ENCODE measurements at places on chromosomes 5 and 9.

DNA sequence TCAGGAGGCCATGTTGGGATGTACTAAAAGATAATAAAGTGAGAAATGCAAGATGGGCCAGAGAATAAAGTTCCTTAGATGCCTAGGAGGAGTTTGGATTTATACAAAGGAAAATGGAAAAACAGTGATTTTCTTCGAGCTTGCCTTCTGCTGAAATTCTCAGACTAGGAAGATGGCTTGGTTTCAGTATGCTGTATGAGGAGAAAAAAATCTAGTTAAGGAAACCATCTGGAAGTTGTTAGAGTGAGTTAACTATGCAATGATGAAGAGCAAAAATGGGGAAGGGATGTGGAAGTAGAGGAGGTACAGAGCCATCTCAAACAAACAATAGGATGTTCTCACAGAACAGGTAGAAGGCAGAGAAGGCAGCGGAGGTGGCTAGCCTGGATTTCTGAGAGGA, 162.9 kb upstream of the FTMT start:
- DNase-seq: no peak

GRCh38 chr5:123223921-123224320, 134.9 kb downstream of the PRDM6 start:
- no peak for DNase-seq

DNA sequence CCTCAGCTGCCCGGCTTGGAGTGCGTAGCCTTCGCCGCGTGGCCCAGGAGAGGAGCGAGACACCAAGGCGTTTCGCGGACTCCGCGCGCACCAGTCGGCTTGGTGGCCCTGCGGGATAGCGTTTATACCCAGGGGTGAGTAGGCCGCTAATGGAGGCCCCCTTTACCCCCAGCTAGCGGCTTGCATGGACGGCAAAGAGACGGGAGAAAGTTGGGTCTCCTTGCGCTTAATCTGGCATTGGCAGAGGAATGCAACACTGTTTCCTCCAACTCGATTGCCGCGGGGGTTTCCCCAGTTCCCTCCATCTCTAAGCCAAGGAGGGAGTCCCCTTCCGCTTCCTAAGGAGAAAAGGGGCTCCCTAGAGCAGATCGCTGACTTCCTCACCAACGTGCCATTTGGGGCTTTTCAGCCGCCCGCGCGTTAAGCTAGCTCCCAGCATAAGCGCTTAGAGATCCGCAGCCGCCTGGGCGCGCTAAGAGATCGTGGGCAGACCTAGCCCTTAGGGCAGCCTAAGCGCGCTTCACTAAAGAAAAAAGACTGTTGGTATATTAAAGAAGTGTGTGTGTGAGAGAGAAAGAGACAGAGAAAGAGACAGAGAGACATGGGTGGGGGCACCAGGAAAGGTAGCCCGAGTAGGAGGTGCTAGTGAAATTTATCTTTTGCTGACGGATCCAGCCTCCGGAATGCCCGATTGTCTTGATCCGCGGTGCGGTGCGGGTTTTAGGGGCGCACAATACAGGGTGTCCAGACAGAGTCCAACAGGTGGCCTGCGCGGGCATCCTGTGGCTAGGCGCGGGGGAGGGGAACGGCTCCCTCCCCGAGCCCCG, 597.9 kb upstream of the SGCD start:
- DNase-seq: no peak

DNA sequence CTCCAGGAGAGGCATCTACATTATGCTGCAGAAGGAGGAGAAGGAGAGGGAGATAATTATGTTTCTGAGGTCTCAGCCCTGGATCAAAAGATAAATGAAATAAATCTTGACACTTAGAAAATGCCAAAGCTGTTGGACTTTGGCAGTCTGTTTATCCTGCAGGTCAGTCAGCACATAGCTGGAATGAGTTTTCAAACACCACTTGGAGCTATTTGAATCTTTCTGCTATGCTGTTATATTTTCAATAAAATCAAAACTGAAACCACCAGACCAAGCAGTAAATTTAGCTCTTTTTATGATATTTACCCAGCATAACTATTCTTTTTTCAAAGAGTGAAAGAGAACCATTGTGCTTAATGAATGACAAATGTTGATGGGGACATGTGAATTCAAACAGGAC, 505.1 kb upstream of the ITGA1 start:
- no peak for DNase-seq

DNA sequence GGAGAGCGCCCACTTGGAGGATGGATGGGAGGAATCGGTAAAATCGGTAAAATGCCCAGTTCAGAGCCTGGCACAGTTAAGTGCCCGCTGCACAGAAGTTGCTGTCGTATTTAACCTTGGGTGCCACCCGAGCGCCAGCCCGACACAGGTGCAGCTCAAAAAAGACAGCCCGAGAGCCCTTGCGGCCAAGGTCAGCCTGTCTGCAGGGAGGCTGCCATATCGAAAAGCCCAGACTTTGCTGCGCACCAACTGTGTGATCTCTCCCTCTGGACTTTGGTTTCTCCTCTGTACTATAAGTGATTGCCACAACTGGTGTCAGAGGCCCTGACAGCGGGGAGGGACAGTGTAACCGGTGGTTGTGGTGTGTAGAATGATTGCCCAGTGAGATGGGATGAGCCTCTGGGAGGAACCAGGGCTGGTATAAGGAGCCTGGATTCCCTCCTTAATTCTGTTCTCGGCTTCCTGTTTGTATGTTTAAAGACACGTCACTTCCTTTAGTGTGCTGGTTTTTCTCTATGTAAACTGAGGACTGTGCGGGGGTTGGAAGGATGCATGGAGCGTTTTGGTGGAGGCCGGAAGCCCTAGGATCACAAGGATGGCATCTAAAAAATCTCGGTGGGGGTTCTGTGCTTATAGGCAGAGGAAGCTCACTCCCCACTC, 792 bp downstream of the NTMT1 start:
- no peak for DNase-seq

- DNase-seq: no peak
Observed at GRCh38 chr5:149782895-149783586, 52.9 kb downstream of the PPARGC1B start.

- no peak for DNase-seq
Observed at GRCh38 chr5:43106290-43106638, 14.4 kb upstream of the ZNF131 start.

DNA sequence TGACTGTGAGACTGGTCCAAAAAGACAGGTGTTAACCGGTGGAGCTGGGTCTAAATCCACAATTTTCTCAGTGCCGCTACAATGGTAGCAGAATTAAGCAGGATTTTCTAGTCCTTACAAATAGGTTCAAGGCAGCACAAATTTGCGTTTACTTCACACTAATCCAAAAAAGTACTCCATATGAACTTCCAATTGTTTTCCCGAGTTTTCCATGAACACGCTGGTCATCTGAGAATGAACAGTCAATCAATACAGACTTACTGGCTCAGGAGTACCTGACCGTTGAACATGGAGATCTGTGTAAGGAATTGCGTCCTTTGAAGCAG, 709 bp downstream of the SLC35D2 start:
- no peak for DNase-seq

DNA sequence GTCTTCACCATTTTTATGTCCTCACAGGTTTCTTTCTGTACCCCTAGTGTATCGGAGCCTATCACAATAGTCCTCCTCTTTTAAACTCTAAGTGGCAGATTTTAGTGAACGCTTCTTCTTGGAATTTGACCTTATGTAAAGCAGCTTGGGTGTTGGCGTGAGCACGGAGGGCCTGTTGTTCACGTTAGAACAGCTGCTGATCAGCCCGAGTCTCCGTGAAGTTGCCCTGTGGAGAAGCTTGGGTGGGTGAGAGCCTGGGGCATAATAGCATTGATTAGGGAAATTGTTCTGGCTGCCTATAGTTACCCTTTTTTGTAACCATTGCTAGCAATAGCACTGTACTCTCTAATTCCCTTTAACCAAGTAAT, 167.0 kb upstream of the OTULINL start:
- DNase-seq: no peak

DNA sequence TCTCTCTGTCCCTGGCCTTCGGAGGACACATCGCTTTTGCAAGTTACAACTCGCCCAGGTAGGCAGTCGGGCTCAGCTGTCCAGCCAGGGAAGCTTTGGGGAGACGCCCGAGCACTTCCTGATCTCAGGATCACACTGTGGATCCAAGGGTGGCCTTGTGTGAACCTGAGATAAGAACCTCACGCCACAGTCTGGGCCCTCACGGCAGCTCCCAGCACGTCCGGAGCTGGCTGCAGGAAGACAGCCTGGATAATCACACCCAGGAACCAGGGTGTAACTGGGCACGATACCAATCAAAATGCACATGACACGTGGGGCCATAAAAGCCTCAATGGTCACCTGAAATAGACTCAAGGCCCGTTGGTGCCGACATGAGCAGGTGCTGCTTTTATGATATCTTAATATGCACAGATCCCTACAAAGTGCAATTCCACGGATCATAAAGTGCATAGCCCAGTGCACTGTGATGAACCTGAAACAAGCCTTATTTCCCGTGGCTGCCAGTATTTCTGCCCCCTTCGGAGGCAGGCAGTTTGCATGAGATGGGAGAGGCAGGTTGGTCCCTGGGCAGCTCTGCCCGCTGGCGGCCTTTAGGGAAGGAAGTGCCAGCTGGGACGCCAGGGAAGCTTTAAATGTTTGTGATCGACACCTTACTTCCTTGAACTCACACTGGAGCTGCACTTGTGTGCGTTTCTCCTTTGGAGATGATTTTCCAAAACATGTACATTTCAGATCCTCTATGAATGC, 14.5 kb downstream of the SLC6A18 start:
- no peak for DNase-seq

DNA sequence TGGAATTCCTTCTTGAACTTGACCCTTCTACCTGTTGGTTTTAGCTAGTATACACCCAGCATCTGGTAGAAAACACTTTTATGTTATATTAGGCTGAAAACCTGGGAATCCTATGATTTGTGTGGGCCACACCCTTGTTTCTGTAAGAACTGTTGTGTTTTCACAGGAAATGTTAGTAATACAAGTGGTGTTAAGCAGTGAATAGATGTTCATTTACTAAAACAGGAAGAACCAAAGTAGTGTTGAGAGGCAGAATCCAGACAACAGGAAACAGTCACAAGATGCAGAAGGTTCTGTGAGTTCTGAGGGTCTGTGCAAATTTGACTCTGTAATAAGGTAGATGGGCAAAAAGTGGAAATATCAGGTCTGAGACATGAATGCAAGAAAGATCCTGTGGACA, 73.0 kb upstream of the RAI14 start:
- DNase-seq: no peak

DNA sequence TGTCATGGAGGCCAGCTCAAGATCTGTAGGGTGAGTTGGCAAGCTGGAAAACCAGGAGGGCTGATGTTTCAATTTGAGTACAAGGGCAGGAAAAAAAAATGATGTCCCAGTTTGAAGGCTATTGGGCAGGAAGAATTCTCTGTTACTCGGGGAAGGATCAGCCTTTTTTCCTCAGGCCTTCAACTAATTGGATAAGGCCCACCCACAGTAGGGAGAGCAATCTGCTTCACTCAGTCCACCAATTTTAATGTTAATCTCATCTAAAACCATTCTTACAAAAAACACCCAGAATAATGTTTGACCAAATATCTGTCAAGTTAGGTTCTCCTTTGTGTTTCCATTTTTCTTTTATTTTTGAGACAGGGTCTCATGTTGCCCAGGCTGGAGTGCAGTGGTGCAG, 382.4 kb downstream of the ARRDC3 start:
- no peak for DNase-seq

- DNase-seq: no peak
Observed at GRCh38 chr9:12818431-12819000, 43.7 kb downstream of the LURAP1L start.

GRCh38 chr5:156594406-156594805, 255.7 kb upstream of the PPP1R2B start:
- DNase-seq: no peak

GRCh38 chr5:141778683-141779082, 96.7 kb upstream of the ARAP3 start:
- DNase-seq: no peak

GRCh38 chr9:105171076-105171475, 73.4 kb upstream of the SLC44A1 start:
- no peak for DNase-seq
